ENCODE measurements at places on chromosomes 16 and 17.

GRCh38 chr16:25030420-25031131 is 15.4 kb upstream of the ARHGAP17 start:
- DNase-seq: no peak

- peak; percentile 65 for DNase-seq
Observed at GRCh38 chr17:48472411-48473281, 42.6 kb upstream of the SKAP1 start.

GRCh38 chr17:75902406-75902805 is 2.3 kb downstream of the MRPL38 start:
- DNase-seq: no peak

- no peak for DNase-seq
Observed at GRCh38 chr16:30069611-30070462, 4.3 kb downstream of the ALDOA start.

DNA sequence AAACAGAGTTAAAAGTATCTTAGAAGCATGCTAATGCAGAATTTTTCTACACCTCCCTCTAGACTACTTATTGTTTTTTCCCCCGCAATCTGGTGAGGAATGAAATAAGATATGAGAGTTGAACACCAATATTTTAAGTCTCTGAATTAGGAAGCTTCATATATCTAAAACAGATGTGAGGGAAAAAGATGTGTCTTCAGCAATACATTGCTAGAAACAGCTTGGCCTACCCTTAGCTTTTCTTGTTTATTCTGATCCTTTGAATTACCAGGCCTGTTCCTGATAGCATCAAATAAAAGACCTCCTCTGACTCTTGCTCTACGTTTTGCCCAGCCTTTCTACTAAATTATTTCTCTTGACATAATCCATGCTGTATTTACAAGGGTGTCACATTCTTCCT is 221.8 kb downstream of the CDH11 start:
- DNase-seq: no peak
